RPMI8226 (cell line): ENCODE measurements at places on chromosomes 6 and 20.

DNA sequence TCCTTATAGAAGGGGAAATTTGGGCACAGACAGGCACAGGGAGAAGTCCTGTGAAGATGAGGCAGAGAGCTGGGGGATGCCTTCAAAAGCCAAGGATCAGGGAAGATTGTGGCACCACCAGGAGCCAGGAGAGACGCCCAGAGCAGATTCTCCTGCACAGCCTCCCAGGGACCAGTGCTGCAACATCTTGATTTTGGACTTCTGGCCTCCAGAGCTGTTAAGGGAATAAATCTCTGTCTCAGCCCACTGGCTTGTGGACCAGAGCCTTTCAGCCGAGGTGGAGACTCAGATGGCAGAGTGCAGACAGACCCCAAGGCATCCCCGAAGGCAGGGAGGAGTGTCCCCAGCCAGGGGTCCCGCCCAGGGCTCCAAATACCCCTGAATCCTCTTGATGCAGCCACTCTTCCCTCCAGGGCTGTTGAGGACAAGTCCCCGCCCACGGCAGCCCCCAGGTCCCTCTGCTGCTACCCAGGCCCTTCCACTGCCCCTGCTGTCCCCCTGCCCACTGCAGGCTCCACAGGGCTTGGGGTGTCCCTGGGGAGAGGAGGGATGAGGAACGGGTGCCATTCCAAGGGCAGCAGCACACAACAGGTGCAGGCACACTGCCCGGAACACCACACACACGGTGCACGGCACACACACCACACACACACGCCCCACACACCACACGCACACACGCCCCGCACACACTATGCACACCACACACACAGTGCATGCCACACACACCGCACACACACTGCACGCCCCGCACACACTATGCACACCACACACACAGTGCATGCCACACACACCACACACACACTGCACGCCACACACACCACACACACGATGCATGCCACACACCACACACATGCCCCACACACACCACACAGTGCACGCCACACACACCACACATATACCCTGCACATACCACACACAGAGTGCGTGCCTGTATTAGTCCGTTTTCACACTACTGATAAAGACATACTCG is 311.4 kb downstream of the TAF4 start:
- DNase-seq, result no peak

- DNase-seq, result no peak
These were observed 105.0 kb downstream of the PRKN start for GRCh38 chr6:162622572-162622971.

- DNase-seq, result no peak
These were observed 163.3 kb downstream of the CD83 start for GRCh38 chr6:14280766-14281293.

DNA sequence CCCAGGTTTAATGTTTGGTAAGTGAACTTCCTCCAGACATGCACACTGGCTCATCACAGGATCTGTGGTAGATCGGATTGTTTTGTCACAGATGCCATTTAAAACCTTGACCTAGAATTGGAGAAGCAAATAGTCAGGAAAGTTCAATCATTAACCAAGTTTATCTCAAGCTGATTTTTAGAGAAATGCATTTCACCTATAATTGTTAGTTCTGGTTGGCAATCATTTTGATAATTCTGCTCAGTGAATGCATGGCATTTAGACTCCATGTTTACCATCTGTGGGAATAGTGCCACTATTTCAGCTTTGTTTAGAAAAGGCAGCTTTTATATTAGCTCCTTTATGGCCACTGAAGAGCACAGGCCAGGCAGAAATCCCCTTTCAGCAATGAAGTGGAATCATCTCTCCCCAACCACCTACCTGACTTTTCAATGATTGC is 73.9 kb upstream of the IPCEF1 start:
- DNase-seq, result no peak

DNA sequence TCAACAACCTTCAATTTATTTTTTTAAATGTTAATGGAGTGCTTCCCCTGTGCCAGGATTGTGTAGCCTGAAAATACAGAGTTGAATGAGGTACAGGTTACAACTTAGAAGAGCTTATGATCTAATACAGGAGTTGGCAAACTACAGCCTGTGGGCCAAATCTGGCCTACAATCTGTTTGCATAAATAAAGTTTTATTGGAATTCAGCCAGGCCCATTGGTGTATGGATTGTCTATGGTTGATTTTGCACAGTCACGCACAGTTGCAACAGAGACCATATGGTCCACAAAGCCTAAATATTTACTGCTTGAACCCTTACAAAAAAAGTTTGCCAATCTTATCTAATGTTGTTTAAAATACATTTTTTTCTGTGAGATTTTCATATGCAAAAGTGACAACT is 177.3 kb upstream of the CCN2 start:
- DNase-seq, result no peak

DNA sequence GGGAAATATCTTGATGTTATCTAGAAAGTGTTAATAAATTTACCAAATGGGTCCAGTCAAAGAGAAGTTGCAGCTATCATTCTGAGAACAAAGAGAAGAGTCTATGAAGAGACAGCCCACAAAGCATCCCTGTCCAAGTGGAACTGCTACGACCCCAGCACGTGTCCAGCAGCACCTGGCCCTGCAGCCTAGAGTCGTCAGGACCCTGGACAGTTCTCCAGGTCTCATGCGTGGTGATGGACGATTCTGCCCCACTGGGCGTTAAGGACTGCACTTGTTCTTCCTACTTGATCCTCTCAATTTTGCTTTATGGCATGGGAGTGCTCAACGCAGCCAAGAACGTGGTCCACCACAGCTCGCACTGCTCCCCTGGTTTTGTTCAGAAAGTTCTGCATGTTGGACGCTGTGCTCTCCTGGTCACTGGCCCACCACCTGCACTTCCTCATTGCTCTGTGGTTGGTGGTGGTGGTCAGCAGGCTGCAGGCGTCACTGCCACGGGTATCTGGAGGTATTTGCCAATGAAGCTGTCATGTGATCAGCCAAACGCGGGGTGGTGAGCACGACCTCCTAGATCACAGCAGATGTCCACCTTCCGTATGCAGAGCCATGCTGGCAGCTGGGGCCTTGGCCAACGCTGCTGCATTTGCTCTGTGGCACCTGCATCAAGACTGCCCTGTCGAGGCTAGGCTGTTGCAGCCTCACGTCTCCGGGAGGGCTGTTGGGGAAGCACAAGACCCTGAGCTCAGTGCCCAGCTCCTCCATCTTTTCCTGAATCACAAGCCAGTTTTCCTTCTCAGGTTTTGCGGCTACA is 356.4 kb downstream of the CDH4 start:
- peak; percentile 54 for DNase-seq

GRCh38 chr6:84409911-84410310 is 182.5 kb upstream of the CEP162 start:
- DNase-seq, result no peak

DNA sequence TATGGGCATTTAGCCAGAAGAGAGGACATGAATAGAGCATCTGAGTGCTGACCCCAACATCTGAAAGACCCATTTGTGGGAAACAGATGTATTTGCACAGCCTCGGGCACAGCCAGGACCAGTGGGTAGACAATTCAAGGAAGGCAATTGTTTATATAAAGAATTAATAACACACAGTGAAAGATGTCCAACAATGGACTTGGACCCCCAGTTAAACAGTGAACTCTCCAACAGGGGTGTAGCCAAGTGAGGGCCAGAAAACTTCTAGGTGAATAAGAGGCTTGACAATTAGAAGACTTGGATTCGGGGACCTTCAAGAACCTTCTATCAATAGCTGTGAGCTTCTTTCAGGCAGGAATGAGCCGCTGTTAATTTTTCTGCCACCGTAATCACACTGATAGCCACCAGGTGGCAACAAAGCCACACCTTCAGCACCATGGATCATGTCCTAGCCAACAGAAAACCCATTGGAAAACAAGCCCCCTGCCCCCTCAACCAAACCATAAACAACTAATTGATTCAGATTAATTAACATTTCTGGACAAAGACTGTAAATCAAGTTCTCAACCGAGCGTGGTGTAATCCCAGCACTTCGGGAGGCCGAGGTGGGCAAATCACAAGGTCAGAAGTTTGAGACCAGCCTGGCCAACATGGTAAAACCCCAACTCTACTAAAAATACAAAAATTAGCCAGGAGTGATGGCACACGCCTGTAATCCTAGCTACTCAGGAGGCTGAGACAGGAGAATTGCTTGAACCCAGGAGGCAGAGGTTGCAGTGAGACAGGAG is 8.8 kb upstream of the SRSF6 start:
- DNase-seq, result peak; percentile 56
